ENCODE measurements at places on chromosomes 7 and 10.
A peak's percentile ranks its signal among the peaks of the same experiment; 100 is the strongest.

GRCh38 chr10:21531164-21531563 is 2.9 kb upstream of the MLLT10 start:
- DNase-seq = no peak

GRCh38 chr7:50818324-50818723 is 35.6 kb upstream of the GRB10 start:
- DNase-seq = no peak

GRCh38 chr10:84552478-84552877 is 224.1 kb downstream of the CCSER2 start:
- no peak for DNase-seq

- no peak for DNase-seq
Observed at GRCh38 chr10:47253030-47253637, 46.9 kb upstream of the GDF10 start.

DNA sequence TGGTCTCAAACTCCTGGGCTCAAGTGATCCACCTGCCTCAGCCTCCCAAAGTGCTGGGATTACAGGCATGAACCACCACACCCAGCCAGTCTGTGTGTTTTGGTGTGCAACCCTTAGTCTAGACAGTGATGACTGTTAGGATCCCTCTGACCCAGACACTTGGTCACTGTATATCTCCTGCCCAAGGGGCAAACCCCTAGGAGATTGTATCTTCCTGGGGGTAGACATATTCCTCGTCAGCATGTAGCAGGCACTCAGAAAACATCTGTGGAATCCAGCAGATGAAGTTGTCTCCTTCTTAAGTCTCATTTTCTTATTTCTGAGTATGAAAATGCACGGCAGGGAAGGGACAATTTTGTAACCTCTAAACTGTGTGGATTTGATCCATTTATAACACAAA is 292.5 kb downstream of the GFRA1 start:
- DNase-seq = no peak

DNA sequence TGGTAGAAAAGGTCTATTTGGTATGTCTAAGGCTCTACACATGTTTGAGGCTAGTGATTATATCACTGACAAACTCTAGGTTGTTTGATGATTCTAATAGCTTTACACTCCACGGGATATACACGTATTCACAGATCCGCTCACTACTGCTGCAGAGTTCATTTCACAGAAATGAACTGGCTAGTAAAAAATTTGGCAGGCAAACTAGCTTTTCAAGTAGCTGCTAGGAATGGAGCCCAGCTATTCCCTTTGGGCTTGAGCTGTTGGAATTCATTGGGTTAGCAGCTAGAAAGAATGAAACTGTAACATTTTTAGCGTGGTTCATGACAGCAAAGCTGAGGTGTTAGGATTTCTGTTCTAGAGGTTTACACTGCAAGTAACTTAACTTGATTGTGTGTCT is 37.6 kb downstream of the R3HCC1L start:
- DNase-seq = no peak

GRCh38 chr7:111026806-111027205 is 64.1 kb upstream of the LRRN3 start:
- DNase-seq = no peak

GRCh38 chr7:76262683-76263402 is 39.6 kb upstream of the HSPB1 start:
- peak; percentile 16 for DNase-seq

- no peak for DNase-seq
Observed at GRCh38 chr7:57482-58255, 134.7 kb upstream of the FAM20C start.

- no peak for DNase-seq
Observed at GRCh38 chr7:80589631-80590030, 48.8 kb upstream of the CD36 start.

GRCh38 chr10:90885176-90885575 is 13.4 kb downstream of the RPP30 start:
- DNase-seq = peak; percentile 36

DNA sequence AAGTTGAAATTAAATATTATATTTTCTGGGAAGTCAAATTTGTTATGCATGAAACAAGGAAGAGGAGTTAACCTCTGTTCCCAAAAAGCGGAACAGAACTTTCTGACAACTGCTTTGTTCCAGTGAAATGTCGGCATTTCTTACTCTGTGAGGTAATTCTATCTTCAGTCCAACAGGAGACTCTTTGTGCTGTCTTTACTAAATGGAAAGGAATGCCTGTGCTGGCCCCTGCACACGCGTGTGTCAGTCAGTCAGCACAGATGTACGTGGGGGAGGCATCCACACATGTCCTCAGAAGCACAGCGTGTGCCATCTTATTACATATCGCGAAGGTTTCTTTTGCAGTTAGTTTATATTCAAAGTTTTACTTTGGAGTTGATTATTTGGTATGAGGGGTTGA is 37.5 kb downstream of the NET1 start:
- DNase-seq = peak; percentile 52

- no peak for DNase-seq
Observed at GRCh38 chr7:112752576-112752975, 37.6 kb downstream of the TMEM168 start.

GRCh38 chr10:90222372-90222771 is 521.0 kb downstream of the KIF20B start:
- peak; percentile 72 for DNase-seq

DNA sequence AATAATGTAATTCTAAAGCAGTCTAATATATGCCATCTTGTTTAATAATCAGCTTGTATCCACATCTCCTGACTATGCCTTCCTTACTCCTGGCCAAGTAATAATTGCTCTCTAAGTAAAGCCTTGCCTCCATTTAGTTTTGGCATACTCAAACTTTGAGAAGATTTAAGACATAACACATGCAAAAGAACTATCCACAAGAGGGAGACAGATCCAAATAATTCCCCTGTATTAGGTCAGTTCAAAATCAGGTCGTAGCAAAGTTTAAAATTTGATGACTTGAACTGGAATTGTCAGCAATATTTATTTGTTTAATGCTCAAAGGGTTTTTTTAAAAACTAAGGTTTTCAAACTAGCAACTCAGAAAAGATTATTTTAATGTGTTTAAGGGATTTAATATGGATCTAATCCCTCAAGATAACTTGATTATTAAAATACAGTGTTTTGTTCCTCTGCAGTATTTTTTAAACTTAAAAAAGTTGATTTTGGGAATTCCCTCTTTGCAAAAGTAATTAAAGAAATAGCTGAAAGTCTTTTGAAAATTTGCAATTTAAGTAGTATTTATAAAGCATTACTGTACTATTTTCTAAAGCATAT is 95.3 kb downstream of the HDAC9 start:
- no peak for DNase-seq

DNA sequence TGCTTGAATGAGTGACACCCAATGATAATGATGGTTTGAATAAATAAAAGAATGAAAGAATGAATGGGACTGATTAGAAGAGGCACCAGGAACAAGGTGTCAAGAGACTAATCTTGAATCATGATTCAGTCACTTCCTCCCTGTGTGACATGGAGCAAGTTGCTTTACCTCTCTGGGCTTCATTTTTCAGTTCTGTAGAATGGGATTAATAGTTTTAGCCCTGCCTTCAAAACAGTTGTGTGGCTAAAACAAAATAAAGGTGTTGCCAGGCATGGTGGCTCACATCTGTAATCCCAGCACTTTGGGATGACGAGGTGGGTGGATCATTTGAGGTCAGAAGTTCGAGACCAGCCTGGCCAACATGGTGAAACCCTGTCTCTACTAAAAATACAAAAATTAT is 37.6 kb downstream of the MYL10 start:
- DNase-seq = no peak

DNA sequence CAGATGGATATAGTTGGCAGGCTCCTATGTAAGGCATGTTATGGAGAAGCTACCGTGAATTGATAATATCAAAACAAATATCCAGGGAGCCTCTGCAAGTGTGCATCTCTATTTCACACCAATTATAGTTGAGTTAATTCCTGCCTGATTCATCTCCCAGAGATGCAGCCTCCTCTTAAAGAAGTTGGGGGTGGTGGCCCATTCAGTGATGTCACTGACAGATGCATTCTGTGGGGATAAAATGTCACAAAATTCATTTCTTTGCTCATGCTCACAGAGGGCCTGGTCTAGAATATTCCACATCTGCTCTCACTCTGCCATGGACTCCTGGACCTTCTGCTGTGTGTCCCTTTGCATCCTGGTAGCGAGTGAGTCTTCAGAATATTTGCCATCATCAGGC is 189.1 kb upstream of the PRSS1 start:
- no peak for DNase-seq

GRCh38 chr10:5685764-5686240 is 1.2 kb downstream of the TASOR2 start:
- DNase-seq = no peak

DNA sequence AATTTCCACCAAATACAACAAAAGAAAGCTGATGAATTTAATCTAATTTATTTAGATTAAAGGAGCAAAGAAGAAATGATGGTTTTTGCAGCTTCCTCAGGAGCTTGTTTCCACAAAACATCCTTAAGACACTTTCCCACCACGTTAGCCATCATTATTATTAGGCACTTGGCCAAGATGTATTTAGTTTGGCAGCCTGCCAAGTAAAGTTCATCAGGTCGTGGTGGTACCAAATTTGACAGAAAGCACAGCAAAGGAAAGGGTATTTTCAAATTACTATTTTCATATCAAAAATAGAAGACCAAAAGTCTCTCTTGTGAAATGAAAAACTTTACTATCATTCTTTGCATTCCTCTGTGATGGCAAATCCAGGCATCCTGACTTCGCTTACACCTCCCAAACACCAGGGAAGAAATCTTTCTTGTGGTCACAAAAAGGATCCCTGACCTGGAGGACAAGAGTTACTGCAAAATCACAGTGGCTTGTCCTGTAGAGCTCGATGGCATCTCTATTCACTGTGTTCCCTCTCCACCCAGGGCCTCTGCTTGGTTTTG is 123.1 kb upstream of the INHBA start:
- DNase-seq = no peak

DNA sequence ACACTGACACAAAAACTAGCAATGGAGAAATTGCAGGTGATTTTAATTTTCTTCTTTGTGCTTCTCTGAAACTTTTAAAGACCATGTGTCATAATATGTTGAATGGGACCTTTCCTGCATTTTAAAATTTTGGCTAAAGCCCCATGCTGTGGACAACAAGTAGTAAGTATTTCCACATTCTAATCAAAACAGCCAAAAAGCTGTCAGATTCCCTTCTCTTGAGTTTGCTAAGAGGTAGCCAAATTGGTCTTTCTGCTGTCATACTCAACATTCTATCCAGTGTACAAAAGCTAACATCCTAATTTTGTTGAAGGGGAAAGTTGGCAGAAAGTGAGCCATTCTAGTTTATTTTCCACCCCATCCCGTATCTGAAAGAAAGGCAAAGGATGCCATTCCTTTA is 447.6 kb downstream of the TFEC start:
- DNase-seq = no peak

DNA sequence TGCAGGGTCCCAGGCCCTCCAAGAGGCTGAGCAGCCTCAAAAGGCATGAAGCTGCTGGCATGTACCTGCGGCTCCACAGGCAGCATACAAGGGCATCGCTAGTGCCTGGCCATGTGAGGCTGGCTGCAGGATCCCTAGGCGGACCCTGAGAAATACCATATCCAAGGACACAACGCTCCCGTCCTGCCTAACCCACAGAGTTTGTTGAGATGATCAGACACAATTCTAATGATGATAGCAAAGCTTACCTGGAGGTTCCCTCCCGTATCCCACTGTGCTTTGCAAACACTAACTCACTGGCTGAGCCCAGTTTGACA is 17.3 kb downstream of the CLRN3 start:
- DNase-seq = no peak
